ENCODE measurements at places on chromosomes 16 and 17.

GRCh38 chr17:82371333-82372248, at the start of gene UTS2R:
Gene UTS2R (plus strand): TSS chr17:82371765. CDS start chr17:82374325, 2,560 bp downstream.
- peak; percentile 33 for DNase-seq

- no peak for DNase-seq
These were observed 15.1 kb downstream of the NQO1 start for GRCh38 chr16:69711115-69711740.

DNA sequence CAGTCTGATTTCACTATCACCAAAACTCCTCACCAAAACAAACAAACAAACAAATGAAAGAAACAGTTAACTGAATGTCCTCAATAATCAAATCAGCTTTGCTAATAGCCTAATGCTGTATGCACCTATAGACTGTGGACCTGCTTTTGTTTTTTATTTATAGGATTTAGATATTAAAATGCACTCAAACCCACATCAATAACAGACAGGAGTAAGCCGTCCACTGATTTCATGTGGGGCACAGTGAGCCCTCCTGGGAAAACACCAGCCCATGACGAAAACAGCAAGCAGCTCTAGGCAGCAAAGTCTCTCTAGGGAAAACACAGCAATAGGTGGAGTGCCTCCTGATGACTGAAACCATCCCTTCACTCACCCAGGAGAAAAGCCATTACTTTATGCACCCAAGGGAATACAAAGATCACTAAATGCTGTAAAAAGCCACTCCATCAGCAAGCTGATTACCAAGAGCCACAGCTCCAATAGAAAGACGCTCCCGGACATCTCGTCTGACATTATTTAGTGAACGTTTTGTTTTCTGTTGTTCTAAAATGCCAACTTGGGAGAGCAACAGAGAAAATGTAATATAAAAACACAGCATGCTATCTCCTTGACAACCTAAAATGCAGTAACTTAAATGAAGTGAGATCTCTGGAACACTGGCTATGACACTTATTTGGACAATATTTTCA, 47.8 kb downstream of the ANKFY1 start:
- DNase-seq = no peak

DNA sequence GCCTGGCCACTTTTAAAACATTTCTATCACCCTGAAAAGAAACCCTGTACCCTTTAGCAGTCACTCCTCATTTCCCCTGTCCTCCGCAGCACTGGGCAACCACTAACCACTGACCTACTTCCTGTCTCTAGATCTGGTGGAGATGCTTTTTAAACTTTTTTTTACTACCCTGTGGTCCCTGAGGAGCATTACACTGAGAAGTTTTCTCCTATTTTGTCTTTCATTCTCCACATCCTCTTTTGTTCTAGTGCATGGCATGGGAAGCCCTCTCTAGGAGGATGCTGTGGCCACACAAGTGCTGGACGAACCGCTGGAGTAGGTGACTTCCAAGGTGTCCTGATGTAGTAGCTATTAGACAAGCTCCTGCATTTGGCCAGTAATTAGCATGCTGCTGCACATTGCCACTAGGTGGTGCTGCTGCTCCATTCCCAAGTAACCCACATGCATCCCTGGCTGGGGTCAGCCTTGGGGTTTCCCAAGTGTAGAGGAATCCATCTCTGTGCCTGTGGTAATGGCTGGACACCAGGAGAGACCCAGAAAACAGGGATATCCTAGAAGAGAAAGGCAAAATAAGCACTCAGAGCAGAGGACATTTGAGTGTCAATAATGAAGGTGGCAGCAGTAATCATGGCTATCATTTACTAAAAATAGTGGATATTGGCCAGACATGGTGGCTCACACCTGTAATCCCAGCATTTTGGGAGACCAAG, 143.8 kb upstream of the CRHR1 start:
- DNase-seq = no peak

DNA sequence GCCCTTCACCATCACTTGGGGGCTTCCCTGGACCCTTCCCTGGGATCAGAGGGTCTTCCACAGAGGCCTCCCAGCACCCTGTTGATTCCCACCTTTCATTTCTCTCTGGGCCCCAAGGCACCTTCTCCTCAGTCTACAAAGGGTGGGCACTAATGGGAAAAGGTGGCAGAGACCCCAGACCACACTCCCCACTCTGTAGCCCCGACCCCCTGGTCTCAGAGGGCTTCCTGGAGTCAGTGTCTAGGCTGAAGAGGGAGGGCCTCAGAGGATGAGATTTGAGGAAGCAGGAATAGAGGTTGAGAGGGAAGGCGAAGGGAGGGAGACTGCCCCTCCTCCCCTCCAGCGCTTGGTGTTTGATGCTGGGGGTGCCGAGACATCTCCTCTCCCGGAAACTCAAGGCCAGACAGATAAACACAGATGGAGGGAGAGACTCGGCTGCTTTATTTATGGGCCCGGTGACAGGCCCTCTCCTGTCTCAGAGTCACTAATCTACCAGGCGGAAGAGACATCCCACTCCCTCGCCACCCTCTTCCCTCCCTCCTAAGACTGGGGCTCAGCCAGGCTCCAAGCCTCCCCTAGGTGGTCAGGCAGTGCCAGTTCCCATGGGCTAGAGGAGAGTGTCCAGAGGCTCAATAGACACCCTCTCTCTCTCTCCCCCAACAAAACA, 18.5 kb upstream of the SP2 start:
- DNase-seq = no peak

DNA sequence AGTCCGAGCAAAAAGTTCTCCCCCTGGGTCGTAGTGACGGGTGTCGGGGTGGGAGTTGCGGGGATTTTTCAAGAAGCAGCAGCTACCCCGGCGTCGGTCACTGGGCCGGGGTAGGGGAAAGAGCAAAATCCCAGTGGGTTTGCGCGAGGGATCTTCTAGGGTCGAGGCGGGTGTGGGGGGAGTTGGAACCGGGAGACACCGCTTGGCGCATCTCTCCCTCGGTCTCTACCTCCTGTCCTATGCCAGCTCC, 2.3 kb upstream of the UBTF start:
- no peak for DNase-seq

- peak; percentile 80 for DNase-seq
These were observed 111.4 kb downstream of the IRX3 start for GRCh38 chr16:54175169-54175551.

All from DMS53 (cell line).